ENCODE measurements at places on chromosomes 11 and 22.

DNA sequence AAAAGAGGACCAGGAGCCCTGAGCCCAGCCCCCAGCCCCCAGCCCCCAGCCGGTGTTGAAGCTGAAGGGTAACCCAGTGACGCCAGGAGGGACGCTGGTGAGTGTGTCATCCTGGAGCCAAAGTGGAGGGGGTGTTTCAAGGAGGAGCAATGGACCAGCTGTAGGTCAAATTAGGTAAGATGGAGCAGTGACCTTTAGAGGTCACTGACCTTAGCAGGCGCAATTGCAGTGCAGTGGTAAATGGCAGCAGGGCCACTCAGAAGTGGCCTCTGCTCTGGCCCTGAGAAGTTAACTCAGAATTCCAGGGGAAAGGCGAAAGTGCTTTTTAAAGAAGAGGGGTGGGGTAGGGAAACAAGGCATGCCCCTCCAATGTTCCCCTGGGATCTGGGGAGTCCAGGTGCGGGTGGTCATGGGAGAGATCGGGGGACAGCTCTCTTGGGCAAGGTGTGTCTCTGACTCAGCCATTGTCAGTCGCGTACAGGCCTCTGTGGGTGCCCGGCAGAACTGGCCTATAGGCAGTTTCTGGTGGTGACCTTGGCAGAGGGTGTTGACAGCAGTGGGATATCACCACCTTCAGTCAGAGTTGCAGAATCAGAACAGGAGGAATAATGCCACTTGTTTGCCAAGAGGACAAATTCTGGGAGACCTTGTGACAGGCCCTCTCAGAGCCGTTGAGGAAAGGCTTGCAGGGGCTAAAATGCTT, 50.3 kb upstream of the TIMP3 start:
- DNase-seq: no peak

DNA sequence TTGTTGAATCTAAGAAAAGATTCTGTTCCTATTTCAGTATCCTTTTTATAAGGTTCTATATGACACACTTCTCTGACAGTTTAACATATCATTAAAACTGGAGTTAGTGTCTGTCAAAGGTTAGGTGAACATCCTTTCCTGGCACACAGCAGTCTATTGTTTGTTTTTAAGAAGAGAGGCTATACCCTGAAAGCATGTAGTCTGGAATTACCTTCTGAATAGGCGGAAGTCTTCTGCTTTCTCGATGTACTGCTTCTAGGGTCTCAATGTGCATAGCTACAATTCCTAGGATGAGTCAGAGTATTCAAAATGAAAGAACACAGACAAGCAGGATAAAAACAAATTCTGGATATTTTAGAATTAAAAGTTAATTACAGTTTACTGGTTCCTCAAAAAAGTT, 188.6 kb downstream of the SWAP70 start:
- no peak for DNase-seq

DNA sequence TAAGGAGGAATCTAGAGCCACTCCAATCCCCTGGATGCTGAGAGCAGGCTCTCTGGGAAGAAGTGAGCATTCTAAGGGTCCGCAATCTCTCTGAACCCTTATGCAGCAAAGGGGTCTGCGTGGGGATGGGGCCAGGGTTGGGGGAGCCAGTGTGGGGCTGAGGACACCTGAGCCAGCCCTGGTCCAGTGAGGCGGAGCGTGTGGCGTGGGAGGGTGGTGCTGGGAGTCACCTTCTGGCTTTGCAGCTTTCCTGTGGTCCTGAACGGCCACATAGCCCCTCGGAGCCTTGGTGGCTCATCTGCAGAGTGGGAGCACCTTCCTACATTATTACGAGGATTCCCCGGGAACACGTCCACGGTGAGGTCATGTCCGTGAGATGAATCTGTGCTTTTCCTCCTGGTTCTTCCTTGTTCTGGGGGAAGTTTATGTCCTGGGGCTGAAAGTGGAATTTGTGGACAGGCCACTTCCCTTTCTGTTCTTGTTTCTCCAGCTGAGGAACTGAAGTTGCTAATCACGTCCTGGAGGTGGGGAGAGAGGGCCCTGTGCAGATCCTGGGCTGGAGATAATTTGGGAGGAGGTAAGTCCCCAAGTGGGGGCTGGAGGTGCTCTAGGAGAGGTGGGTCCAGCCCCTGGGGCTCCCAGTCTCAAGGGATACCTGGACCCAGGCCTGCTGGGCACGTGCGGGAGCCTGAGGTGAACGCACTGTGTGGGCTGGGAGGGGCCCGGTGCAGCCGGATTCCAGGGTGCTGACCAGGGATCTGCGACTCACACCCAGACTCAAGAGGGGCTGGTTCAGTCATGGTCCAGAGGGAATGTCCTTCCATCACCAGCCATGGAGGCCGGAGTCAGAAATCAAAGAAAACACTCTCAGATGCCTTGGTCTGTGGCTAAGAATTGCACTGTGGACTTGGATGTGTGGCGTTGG, 6.1 kb downstream of the MRGPRE start:
- no peak for DNase-seq

GRCh38 chr11:105208019-105208418, 68.5 kb upstream of the CARD18 start:
- DNase-seq: no peak

- no peak for DNase-seq
Observed at GRCh38 chr11:103546236-103546635, 437.0 kb downstream of the DYNC2H1 start.

GRCh38 chr22:44642096-44642644, 59.8 kb upstream of the PRR5 start:
- no peak for DNase-seq

DNA sequence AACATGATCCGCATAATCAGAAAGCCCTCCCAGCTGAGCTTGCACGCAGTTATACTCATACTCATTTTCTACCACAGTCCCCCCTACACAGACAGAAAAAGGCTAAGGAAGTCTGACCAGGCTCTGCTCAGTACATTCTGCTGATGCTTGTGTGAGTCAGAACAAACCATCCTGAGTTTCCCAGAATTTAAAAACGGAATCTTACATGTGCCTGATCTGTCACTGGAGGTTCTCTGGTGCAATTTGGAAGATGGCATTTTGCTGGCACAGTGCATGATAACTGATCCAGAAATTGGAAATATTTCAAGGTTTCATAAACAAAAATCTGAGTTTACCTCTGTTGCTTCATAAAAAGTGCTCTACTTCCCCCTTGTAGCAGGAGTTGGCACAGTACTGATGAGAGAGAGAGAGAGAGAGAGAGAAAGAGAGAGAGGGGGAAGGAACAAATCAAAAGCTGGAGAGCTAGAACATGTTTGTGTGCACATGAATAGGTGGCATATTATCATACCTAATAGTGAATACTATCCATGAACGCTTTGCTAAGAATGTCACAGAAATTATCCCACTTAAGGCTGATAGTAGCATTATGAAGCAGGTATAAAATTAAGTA, 1085.3 kb downstream of the DLG2 start:
- DNase-seq: no peak

DNA sequence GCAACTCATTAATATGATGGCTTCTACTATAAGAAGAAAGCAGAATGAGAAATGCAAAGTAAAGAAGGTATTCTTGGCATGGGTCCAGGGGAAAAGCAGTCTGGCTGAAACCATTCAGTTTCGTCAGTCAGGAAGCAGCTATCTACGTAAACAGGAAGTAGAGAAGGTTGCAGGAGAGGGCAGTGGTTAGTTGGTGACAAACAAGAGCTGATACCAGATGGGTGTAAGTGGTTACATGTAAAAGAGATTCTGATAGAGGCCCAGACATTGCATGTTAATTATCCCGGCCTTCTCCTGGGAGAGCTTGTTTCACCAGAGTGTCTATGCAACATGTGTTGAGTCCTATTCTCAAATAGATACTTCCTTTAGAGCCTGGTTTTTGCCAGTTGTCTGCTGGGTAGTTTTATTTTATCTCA, 58.4 kb upstream of the PSMA1 start:
- no peak for DNase-seq

DNA sequence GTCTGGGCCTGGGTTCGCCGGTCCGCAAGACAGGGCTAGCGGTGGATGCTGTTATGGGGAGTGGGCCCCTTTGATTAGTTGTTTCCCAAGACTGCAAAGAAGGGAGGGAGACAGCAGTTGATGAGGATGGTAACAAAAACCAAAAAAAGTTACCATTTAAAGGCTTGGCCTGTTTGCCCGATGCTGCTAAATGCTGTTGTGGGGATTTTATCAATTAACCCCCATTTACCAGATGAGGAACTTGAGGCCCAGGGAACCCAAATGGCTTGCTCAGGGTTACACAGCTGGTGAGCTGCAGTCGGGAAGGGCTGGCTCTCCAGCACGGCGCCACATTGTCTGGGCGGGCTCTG, 3.4 kb downstream of the TRPT1 start:
- DNase-seq: no peak

GRCh38 chr22:25069758-25070481, 117.4 kb downstream of the KIAA1671 start:
- DNase-seq: peak; percentile 67

DNA sequence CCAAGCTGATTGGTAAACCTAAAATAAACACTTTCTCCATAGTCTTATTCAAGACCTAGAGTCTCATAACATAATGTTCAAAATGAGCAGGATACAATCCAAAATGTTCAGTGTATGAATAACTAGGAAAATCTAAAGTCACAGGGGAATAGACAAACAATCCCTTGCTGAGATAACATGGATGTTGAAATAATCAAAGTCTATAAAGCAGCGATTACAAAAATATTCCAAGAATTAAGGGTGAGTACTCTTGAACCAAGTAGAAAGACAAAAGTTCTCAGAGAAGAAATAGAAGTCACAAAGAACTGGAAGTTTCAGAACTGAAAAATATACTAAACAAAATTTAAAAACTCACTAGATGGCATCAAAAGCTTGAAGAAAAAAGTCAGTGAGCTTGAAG, 561.0 kb downstream of the INSC start:
- no peak for DNase-seq

- no peak for DNase-seq
Observed at GRCh38 chr22:49136041-49136815, 691.4 kb downstream of the BRD1 start.

- DNase-seq: no peak
Observed at GRCh38 chr11:133808393-133809140, 36.7 kb downstream of the SPATA19 start.

GRCh38 chr11:130452940-130453339, 4.5 kb downstream of the ADAMTS15 start:
- no peak for DNase-seq

GRCh38 chr22:39351689-39352214, 2.0 kb downstream of the SYNGR1 start:
- DNase-seq: peak; percentile 34

GRCh38 chr11:17219016-17219415, 11.2 kb upstream of the PIK3C2A start:
- peak; percentile 9 for DNase-seq

DNA sequence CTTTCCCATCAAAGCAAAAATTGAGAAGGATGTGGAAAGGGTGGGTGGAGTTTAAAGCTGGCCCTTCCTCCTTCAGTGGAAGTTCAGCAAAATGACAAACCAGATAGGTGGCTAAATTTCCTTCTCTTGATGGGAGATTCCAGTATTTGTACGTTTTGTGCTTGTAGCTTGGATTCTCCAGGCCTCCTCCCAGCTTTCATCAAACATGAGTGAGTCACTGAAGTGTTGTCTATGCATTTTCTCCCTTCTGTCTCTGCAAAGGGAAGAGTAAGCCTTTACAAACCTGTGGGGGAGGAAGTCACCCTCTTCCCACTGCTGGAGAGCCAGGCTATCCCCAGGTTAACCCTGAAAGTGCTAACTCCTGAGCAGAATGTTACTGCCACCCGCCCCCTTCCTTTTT, 6.4 kb downstream of the MARK2 start:
- no peak for DNase-seq

GRCh38 chr11:104320097-104320496, 156.2 kb upstream of the PDGFD start:
- DNase-seq: no peak

- DNase-seq: no peak
Observed at GRCh38 chr11:122267602-122268001, 151.6 kb upstream of the BLID start.

DNA sequence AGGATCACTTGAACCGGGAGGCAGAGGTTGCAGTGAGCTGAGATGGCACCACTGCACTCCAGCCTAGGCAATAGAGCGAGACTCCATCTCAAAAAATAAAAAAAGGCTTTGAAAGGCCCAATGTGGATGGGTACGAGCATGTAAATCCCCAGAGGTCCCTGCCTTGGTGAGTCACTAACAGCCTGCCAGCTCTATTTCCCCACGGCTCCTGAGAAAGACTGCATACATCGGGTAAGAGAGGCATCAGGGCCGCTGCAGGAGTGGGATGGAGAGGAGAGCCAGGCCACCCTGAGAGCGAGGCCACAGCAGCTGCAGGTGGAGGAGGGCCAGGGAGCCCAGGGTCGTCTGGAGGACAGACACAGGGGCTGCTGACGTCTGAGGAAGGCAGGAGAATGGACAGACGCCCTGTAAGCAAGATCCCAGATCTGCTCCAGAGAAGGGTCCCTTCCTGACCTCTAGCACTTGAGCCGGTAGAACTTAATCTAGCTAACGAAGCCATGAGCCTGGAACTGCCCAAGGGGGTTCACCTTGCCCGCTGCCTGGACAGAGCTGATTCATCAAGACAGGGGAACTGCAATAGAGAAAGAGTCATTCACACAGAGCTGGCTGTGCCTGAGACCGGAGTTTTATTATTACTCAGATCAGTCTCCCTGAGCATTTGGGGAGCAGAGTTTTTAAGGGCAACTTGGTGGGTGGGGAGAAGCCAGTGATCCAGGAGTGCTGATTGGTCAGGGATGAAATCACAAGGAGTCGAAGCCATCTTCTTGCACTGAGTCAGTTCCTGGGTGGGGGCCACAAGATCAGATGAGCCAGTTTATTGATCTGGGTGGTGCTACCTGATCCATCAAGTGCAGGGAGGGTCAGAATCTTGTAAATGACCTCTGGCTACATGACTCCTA, 5.1 kb upstream of the KRTAP5-9 start:
- DNase-seq: no peak

- DNase-seq: peak; percentile 43
Observed at GRCh38 chr22:29663180-29663821, 56.5 kb upstream of the CABP7 start.

- no peak for DNase-seq
Observed at GRCh38 chr11:134751031-134751585, 339.1 kb upstream of the B3GAT1 start.

GRCh38 chr11:121238956-121239355, 53.6 kb upstream of the SC5D start:
- no peak for DNase-seq

DNA sequence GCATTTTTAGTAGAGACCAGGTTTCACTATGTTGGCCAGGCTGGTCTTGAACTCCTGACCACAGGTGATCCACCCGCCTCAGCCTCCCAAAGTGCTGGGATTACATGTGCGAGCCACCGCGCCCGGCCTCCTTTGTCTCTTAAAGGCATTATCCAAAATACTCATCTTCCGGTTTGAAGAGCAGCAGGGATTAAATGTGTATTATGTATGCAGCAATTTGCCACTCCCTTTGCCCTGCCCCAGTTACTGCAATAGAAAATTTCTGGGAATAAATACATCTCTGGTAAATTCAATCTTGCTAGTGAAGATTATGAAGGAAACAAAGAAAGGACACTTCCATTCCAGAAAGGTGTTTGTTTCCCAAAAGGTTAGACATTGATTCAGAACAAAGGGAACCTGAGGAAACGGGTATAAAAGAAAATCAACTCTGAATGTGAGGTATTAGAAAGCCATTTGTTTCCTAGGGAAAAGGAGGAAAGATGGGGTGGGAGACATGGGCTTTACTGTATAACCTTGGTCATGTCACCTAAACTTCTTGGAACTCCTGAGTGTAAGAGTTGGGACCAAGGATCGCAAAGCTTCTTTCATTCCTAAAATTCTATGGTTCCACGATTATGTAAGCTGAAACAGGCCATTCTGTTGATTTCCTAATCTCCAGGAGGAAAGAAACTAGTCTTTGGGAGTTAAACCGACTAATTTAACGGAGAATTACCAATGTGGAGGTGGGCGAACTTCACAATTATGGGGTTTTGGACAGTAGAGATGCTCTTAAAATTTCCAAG, 959 bp upstream of the HIPK3 start:
- peak; percentile 8 for DNase-seq
